ENCODE measurements at places on chromosomes 4 and X.

GRCh38 chr4:168648929-168649328 is 152.1 kb downstream of the PALLD start:
- peak; percentile 74 for DNase-seq

DNA sequence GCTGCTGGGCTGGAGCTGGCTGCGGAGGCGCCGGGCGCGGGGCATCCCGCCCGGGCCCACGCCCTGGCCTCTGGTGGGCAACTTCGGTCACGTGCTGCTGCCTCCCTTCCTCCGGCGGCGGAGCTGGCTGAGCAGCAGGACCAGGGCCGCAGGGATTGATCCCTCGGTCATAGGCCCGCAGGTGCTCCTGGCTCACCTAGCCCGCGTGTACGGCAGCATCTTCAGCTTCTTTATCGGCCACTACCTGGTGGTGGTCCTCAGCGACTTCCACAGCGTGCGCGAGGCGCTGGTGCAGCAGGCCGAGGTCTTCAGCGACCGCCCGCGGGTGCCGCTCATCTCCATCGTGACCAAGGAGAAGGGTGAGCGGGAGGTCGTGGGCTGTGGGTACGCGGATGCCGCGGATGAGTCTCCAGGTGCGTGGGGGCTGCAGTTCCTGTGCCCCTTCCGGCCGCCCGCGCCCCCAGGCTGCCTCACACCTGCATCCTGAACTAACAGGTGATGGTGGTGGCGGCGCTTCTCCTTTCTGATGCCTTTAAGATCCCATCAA is 499 bp downstream of the CYP2U1 start:
- DNase-seq = no peak

DNA sequence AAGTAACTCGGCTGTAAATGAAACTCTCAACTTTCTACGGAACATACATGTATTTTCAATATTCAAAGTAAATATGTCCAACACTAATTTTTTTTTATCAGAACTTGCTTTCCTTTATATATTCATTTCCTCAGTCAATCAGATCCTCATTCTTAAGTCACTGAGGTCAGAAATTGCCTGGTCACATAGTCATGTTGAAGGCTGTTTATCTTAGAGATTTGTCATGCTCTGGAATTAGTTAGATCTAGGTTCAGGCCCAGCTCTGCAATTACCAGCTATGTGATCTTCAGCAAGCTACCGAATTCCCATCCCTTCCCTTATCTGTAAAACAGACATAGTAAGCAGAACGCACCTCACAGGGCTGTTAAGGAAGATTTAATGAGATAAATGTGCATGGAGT is 228.8 kb downstream of the SPCS3 start:
- DNase-seq = peak; percentile 50

DNA sequence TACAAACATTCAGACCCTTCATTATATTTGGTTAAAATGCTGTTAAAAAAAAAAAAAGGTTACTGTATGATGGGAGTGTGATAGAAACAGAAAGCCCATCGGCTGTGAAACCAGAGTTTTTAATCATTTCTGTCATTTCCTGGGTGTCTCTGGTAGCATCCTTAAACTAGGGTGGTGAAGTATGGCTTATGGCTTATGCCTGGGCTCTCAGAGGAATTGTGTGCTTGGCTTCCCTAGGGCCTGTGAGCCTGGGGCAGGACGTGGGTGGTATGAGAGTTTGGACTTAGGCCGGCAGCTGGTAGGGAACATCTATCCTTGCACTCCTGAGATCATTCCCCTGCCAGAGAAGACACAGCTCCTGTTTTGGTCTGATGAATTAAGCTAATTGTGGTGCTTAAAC is 52.2 kb downstream of the DCUN1D4 start:
- no peak for DNase-seq

DNA sequence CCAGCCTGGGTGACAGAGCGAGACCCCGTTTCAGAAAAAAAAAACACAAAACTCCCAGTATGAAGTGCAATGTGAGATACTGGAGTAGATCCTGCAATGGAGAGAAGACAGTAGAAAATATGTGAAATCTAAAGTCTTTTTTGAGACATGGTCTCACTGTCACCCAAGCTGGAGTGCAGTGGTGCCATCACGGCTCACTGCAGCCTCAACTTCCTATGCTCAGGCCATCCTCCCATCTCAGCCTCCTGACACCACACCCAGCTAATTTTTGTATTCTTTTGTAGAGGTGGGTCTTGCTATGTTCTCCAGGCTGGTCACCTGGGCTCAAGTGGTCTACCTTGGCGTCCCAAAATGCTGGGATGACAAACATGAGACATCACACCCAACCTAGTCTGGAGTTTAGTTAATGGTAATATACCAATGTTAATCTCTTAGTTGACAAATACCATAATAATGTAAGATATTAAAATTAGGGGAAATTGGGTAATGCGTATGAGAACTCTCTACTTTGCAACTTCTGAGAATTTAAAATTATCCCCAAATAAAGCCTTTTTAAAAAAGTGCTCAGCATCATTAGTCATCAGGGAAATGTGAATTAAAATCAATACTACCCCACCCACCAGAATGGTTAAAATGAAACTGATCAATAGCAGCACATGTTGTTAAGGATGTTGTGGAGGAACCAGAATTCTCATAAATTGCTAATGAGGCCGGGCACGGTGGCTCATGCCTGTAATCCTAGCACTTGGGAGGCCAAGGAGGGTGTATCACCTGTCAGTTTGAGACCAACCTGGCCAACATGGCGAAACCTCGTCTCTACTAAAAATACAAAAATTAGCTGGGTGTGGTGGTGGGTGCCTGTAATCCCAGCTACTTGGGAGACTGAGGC is 15.0 kb downstream of the RBMX start:
- no peak for DNase-seq

- DNase-seq = peak; percentile 30
These were observed 42.0 kb upstream of the PROM1 start for GRCh38 chr4:16125571-16126445.

DNA sequence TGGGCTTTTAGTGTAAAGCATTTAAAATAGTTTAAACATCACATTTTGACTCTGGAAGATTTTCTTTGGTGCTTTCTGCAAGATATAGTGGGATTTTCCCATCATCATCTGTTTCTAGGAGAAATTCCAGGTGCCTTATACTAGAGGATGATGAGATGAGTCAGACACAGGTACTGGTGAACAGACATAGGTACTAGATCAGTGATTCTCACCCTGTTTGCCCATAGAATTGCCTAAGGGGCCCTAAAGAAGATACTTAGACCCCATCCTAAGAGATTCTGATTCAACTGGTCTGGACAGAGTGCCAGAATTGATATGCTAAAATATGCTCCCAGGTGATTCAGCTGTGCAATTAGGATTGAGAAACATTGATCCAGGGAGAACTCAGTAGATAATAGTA is 9.7 kb downstream of the TSPAN7 start:
- DNase-seq = no peak

GRCh38 chr4:153153339-153153871 is 50.8 kb upstream of the TRIM2 start:
- DNase-seq = peak; percentile 42

DNA sequence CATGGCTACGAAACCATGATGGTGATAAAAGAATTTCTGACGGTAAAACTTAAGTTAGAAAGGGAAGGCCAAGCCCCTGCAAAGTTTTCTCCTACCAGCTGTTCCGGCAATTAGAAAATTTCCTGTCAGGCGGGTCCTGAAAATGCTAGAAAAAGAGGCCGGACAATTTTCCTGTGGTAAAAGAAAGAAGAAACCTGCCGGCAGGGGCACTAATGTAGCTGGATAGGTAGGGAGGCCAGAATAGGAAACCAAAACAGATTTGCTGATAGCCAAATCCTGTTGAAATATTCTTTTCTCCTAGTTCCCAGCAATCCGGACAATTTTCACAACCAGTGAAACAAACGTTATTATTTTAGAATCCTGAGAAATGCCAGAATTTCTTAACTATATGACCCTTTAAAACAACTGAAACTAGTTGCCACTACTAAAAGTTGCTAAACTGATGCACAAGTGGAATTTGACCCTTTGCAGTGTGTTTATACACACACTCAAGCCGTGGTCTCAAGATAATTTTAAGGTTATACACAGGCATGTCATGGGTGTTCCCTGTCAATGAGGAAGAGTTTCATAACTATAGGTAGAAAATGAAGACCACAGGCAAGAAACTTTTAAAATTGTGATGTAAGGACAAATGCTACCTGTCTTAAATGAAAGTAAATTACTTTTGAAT is 47.7 kb downstream of the RPS6KA3 start:
- DNase-seq = no peak

DNA sequence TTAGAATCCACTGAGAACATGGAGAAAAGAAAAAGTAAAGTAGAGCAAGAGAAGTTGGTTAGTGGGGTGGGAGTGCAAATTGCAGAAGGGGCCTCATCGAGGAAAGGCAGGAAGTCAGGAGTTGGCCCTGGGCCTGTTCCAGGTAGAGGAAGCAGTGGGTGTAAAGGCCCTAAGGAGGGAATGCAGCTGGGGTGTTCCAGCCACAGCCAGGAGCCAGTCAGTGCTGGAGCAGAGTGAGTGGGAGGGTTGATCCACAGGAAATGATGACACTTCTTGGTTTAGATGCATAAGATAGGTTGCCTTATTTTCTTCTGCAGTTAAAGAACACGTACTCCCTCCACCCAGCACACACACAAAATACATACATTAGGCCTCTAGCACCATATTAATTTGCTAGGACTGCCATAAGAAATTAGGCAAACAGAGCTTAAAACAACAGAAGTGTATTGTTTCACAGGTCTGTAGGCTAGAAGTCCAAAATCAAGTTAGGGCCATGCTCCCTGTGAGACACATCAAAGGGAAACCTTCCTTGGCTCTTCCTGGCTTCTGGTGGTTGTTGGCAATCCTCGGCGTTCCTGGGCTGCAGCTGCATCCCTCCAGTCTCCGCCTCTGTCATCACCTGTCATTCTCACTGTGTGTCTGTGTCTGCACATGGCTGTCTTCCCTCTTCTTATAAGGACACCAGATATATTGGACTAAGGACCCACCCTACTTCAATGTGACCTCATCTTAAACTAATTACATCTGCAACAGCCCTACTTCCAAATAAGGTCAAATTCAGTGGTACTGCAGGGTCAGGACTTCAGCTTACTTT is 205.9 kb downstream of the AASDH start:
- peak; percentile 3 for DNase-seq

- peak; percentile 40 for DNase-seq
These were observed 125.1 kb upstream of the FRMPD4 start for GRCh38 chrX:12013211-12013618.

DNA sequence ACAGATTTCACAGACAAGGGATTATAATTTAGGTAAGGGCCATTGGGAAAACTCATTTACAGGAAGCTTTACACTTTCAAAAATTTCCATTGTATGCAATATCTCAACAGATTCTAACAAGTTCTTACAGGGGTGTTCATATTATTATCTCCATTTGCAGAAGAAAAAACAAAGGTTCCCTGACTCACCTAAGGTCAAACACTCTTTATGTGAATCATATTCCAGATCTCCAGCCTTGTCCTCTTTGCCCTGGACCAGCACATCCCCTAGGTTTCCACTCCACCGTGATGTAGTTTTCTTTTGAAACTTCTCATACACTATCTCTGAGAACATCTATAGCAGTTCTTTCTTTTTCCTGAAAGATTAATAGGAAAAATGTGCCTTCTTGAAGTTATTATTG is 96.4 kb upstream of the HS3ST1 start:
- no peak for DNase-seq

DNA sequence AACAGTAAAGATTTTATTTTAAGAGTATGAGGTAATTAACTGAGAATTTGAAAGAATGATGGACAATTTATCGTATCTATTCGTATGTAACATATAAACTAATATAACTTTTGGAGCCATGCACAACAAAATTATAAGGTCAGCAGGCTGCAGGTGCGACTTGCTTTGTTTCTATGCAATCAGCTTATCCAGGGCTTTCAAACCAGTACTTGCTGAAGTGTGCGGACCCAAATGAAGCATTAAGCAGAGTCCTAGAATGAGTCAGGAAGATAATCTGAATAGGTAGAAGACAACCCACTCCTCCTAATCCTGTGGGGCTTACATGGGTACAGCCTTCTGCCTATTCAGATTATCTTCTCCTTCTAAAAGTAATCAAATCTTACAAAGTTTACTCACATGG is 2.1 kb downstream of the NSD2 start:
- no peak for DNase-seq

DNA sequence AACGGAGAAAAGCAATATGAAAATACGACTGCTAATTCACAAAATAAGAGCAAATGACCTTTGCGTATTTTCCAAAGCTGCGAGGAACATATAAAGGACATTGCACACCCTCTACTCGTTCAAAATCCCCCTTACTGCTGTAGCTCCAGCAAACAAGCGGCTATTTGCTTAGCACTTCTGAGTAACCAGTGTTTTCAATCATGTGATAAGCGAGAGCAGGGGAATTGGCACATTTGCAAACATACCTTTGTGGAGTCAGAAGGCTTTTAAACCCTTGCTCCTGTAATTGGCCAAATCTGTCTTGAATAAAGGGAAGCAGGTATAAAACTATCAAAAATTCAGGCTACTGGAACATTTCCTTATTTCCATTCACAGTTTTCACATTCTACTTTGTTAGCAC is 610.2 kb downstream of the UBE2NL start:
- no peak for DNase-seq

DNA sequence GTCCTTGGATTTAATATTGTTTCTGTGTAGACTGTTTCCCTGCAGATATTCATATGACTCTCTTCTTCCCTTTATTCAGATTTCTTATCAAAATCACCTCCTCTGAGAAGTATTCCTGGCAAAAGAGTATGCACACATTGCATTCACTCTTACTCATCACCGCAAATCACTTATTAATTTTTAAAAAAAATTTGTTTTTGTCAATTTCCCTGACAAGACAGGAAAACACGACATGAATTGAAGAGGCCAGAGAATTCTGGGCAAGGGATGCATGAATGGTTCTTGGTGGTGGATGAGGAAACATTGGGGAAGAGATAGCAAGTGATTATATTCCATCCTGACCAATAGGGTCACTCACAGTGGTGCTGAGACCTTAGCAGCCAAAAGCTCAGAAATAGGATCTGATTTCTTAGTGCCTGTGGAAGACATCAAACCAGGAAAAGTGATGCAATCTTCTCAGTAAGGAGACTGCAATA is 522.5 kb upstream of the AGA start:
- DNase-seq = no peak

GRCh38 chrX:117610049-117610448 is 506.6 kb downstream of the KLHL13 start:
- no peak for DNase-seq

DNA sequence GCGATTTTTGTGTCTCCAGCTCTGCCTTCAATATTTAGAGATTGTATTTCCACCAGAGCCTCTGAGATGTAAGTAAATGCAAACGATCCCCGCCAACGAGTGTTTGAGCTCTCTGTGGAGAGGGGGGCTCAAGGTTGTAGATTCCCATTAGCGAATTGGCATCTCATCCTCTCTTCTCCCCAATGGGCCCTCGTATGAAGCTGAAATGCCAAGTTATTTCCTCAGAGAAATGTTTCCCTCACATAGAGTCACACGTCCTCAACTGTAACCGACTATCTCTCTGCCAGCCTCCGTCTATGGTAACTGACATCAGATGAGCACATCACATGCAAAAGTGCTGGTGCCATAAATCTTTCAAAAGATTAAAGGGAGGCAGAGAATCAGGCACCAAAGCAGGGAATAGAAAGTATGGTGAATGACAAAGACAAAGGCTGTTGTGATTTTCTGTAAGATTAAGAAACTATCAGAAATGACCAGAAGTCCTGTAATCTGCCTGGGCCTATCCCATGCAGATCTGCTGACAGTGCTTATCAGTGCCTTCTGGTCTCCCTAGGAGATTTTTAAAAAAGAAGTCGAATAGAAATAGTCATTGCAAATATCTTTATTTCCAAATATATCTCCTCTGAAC is 157.1 kb downstream of the PDGFRA start:
- DNase-seq = no peak

- DNase-seq = no peak
These were observed 194.9 kb downstream of the TLL1 start for GRCh38 chr4:166067915-166068314.
